Purkinje cell (primary cell): ENCODE measurements at places on chromosomes 7 and 10. TPM values are rescaled to one million over a fixed set of nuclear protein-coding genes. Genes with fewer than 3 reads are reported as not detected.

LAMB1 gene
- polyA plus RNA-seq: 28.9 and 42.0 TPM in 2 replicates

ANKRD30A gene
- not detected in 2 replicates for polyA plus RNA-seq

INA gene
- 332 and 395 TPM in 2 replicates for polyA plus RNA-seq

SPDYE8 gene
- polyA plus RNA-seq: not detected in 2 replicates

WNT16 gene
- 40.3 and 65.1 TPM in 2 replicates for polyA plus RNA-seq

IGFBP1 gene
- 1.3 TPM in 1 of 2 replicates, not detected in the other for polyA plus RNA-seq

HYAL4 gene
- polyA plus RNA-seq: not detected in 2 replicates

SRRM3 gene
- polyA plus RNA-seq: 4.1 and 7.0 TPM in 2 replicates
